ENCODE measurements at places on chromosomes 6 and 20. TPM values are rescaled to one million over a fixed set of nuclear protein-coding genes. Genes with fewer than 3 reads are reported as not detected.

HRH3 gene
- total RNA-seq = not detected

GRCh38 chr6:110703010-110703905, 112.0 kb downstream of the CDK19 start:
- DNase-seq = no peak

GRCh38 chr6:70370496-70370895, 42.8 kb upstream of the FAM135A start:
- no peak for DNase-seq

GRCh38 chr20:33990075-33990474, 3.6 kb upstream of the RALY start:
- DNase-seq = no peak

DNA sequence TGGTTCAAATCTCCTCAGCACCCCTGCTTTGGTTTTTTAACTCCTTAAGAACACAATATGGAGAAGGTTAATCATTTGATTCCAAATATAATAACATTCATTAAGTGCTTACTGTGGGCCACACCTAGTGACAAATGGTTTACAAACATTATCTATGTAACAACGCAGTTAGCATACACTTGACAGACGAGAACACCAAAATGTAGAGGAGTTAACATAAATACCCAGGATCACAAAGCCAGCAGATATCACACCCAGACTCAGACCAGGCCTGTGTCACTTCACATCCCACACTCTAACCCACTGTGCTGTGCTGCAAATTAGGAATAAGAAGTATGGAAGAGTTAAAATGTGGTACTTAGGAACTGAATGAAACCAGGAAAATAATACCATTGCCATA, 82.9 kb downstream of the AGPAT4 start:
- no peak for DNase-seq
